ENCODE measurements at places on chromosomes 6 and 20.

DNA sequence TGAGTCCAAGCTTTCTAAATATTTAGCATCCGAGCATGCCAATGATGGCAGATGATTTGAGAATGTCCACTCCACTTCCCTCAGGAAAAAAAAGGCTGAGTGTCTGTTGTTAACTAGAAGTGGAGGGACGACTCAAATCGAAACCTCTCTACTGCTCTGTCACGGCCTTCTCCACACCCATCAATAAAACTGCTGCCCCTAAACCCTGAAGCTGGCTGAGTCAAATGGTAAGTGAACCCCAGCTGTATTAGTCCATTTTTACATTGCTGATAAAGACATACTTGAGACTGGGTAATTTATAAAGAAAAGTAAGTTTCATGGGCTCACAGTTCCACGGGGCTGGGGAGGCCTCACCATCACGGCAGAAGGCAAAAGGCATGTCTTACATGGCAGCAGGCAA is 707.0 kb downstream of the QKI start:
- no peak for DNase-seq

DNA sequence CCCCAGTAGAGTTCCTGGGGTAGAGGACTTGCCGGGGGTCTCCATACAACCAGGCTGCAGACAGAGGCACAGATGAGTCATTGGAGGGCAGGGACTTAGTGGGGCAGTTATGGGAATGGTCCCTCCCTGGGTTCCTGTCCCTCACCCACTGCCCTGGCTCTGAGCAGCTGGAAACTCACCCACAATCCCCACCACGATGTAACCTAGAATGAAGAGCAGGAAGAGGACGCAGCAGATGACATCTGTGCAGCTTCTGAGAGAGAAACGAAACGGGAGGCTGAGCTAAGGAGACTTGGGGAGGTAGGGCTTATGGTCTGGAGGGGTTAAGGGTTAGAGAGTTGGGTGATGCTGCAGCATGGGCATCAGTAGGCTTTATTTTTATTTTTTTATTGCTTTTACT is 2.9 kb downstream of the SLC44A4 start:
- no peak for DNase-seq

DNA sequence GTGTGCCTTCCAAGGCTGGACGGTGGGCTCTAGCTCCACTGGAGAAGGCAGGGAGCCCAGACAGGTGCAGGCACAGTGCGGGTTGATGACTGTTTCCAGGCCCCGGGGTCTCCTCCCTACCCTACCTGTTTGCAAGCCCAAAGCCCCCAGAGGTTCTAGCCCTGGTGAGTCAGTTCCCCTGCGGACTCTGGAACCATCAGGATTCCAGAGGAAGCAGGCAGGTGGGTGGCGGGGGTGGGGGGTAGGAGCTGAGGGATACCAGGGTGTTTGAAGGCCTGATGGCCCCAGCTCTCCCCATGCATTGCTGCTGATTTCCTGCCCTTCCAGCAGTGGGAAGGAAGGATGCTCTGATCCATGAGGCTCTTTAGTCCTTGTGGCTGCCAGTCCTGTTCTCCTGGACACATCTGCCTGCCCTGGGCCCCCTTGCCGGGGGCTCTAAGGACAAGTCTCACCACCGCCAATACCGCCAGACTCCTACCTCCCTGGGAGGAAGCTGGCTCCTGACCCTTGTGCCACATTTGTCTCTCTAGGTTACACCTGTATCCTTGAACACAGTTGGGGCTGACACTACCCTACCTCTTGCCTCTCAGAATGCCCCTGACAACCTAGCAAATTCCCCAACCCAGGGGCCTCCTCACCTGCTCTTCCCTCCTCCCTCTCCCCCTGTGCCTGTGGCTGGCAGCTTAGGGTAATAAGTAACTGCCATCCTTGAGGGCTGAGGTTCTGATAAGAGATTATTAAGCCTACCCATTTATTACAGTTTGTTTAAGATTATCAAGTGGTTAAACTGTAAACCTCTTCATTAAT is 21.7 kb downstream of the KCNK5 start:
- DNase-seq: no peak

DNA sequence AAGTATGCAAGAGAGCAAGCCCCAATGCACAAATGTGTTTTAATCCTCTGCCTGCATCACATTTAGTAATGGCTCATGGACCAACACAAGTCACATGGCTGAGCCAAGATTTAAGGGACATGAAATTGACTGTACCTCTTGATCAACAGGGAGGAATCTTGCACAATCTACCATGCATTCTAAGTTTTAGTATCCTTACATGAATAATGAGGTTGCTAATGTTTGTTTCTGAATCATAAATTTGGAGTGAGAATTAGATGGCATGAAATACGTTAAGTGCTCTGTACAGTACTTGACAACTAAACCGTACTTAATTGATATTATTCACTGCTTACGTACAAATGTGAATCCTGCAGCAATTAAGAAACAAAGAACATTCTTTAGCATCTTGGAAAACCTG is 553.8 kb upstream of the JAG1 start:
- DNase-seq: no peak

DNA sequence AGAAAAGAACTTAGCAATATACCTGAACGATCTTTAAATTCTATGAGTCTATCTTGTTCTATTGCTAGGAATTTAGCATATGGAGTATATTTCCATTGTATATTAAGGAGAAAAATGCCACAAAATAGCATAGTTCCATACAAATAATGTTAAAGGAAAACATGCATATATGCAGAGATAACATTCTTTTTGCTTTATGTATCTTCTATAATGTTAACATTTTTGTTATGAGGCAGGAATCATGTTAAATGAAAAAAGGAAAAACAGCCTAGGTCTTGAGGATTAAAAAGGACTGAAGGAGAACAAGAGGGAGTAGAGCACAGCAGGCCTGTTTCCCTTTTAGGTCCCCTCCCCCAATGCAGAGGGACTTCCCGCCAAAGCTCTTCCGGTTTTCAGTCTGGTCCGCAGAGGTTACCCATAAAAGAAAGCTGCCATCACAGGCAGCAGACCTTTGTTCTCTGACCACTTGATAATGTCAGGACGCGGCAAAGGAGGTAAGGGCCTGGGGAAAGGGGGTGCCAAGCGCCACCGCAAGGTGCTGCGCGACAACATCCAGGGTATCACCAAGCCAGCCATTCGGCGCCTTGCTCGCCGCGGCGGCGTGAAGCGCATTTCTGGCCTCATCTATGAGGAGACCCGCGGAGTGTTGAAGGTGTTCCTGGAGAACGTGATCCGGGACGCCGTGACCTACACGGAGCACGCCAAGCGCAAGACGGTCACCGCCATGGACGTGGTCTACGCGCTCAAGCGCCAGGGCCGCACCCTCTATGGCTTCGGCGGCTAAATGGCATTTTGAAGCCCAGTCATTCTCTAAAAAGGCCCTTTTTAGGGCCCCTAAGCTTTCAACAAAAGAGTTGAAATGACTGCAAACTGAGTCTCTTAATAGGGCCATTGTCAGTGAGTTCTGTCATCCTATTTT is 108.4 kb upstream of the PRSS16 start:
- DNase-seq: no peak

GRCh38 chr6:37496951-37497885 is 2.5 kb downstream of the CCDC167 start:
- no peak for DNase-seq

DNA sequence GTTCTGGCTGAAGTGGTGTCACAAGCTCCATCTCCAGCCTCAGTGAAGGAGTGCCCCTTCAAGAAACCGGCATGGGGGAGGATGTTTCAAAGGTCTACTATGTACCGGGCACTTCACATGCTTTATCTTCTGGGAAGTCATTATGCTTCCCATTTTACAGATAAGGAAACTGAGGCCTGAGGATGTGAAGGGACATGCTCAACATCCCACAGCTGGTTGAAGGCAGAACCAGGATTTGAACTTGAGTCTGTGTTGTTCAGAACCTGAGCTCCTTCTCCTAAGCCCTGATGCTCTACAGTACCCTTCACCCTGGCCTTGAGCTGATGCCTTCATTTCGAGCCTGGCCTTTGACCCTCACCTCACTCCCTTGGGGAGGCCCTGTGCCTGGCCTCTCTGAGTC is 13.0 kb downstream of the GLP1R start:
- no peak for DNase-seq

DNA sequence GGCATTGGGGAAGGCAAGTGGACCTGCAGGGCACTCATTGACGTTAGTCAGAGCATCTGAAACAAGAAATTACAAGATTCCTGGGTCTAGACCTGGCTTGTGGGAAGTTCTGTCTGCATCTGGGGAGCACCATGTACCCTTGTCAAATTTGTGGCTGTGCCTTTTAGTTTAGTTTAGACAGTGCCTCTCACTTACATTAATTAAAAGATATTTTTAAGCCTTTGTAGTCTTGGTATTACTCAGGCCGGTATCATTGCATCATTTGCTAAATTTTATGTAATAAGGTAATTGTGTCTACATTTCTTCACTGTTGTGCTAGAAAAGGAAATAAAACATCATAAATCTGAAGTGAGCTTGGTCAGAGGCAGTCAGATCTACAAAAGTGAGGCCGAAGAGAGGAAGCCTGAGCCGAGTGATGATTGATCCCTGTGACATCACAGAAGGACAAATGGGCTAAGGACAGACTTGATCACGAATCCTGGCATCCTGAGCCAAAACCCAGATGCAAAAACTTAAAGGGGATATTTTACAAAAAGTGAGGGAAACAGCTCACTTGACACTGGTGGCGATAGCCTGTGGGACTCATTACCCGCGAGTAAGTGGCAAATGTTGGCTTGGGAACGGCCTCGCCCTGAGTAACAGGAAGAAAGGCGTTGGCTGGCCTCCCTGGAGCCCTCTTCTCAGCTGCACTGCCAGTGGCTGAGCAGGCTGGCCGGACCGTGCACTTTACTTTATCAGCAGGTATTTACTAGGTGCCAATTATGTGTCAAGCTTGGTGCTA is 106.5 kb downstream of the TCP11 start:
- no peak for DNase-seq

DNA sequence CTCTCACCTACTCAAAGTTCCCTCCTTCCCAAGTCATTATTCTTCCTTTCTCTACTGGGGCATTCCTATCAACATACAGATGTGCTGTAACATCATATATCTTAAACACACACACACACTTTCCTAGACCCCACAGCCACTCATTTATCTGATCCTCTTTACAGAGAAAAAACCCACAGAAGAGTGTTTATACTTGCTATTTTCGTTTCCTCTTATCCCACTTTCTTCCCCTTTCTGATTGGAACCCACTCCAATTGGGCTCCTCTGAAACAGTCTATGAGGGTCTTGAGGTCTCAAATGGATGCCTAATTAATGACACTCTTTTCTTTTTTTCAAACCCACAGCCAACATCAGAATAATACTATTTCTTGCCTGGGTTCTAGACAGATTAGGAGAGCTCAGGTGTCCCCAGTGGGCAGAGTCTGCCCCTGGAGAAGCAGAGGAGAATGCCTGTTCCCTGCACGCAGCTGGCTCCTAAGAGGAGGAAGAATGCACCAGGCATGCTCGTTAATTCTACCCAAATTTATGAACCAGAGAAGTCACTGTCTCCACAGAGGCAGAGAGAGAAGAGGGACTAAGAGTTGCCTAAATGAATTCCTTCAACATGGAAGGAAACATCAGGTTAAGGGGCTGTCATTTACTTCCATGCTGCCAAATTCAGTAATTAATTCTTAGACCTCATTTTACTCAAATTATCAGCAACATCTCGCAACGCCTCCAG is 65.9 kb downstream of the CRYBG1 start:
- no peak for DNase-seq

DNA sequence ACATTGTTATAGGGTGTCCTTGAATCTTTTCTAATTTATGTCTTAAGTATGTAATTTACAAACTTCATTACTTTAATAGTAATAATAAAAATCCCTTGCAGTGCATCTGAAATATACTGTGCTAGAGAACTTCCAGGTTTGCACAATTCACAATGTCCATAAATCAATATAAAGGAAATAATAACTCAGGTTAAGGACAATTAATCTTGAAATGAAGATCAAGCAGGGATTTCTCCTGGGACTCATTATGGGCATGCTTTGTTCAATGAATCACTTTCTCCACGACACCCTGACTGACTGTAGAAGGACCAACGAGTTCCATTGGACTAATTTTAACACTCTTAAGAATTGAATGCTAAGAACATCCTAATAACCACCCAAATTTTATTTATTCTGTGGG is 110.0 kb downstream of the PHACTR1 start:
- no peak for DNase-seq

DNA sequence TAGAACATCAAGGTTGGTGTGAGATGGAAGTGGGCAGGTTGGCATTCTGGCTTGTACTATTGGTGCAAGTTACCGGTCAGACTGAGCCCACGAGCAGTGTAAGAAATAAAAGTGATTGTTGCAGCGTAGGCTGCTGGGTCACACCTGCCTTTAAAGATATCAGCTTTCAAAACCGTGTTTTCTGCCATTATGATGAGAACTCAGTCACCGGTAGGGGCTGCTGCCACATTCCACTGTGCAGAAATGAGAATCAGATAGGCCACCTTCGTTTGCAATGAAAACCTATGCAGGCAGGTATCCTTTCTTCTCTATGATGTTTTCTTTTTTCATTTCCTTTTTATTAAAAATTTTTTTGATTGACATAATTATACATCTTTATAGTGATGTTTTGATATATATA is 168.5 kb downstream of the MYLK4 start:
- DNase-seq: no peak

DNA sequence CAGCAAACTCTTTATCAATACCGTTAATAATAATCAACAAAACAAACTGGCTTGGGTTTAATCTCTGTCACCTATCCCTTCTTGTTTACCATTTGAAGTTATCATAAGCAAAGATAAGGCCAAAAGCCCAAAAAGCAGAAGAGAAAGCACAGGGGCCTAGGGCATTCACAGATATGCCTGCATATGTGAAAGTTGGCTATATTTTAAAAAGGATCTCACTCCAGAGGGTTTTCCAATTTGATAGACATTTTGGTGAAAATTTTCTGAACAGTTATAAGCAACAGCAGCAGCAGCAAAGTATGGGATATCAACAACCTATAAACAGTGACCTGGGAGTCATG is 101.1 kb downstream of the ATXN1 start:
- no peak for DNase-seq

DNA sequence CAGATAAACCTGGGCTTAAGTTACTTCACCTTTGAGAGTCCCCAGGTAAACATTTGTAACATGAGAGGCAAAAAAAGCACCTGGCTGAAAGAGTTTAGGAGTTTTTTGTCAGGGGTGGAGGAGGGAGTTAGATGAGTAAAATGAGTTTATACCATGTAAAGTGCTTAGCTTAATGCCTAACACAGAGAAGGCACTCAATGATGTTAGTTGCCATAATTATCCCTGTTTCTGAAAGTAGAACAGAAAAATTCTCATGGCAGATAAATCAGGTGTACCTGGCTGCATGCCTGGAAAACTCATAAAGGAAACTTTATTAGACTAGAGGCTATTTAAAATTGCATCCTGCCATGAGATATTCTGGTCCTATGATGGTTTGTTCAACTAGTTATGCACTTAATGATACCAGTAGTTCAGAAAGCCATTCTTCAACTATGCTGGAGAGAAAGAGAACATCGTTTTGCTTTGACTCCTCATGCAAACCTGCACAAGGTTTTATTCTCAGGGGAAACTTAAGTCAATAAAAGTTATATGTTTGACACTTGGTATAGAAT is 40.4 kb downstream of the FBXO5 start:
- DNase-seq: no peak

All from kidney epithelial cell (primary cell).